ENCODE measurements at places on chromosomes 2 and 18.

DNA sequence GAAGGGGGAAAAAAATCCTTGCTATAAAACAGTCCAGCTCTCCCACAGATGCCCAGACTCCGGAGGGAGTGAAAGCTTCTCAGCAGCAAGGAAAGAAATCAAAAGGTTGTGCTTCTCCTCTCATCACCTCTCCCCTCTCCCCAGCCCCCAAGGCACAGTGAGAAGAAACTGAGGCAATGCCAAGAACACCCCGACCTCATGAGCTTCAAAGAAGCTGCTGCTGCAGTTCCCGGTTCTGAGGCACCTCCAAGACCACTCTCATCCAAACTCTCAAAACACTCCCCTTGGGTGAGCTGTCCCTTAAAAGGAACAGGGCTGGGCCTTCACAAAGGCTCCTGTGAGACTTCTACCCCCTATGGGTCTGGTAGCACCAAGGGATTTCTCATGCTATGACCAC, 62.0 kb upstream of the KLF7 start:
- DNase-seq = no peak
- no peak overlapping the region for H3K4me3 ChIP-seq
- no peaks in the 10 kb centered on the region for H3K27me3 ChIP-seq
- H3K27ac ChIP-seq = peak overlapping the region; percentile 52

DNA sequence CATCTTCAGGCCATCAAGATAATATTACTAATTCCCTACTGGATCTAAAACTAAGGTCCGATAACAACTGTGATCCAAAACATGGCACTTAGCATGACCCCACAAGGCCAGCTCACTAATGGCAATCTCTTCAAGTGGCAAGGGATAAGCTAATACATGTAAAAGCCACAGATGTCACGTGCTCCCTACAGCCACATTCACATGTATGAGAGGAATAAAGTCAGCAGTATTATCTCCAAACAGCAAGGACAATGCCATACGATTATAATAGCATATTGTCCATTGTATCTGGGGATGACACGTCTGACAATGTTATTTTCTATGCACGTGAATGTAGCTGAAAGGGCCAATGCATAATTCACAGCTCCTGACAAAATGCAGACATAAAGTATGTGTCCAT, 56.0 kb downstream of the KLF7 start:
- no peak for DNase-seq
- no peaks in the 10 kb centered on the region for H3K27me3 ChIP-seq
- no peaks in the 10 kb centered on the region for H3K4me1 ChIP-seq
- no peak overlapping the region for H3K4me3 ChIP-seq
- H3K27ac ChIP-seq = no peak overlapping the region

- DNase-seq = no peak
- no peaks in the 10 kb centered on the region for H3K36me3 ChIP-seq
- H3K27ac ChIP-seq = no peak overlapping the region
These were observed 81.3 kb downstream of the PTRHD1 start for GRCh38 chr2:24711865-24712264.

- no peaks in the 10 kb centered on the region for H3K4me1 ChIP-seq
- no peak overlapping the region for H3K4me3 ChIP-seq
- no peak for DNase-seq
- no peaks in the 10 kb centered on the region for H3K36me3 ChIP-seq
- H3K27ac ChIP-seq = no peak overlapping the region
These were observed 117.4 kb upstream of the CHRNA1 start for GRCh38 chr2:174881678-174882077.

GRCh38 chr2:2919574-2920365, 457.8 kb downstream of the EIPR1 start:
- H3K4me3 ChIP-seq = no peak overlapping the region
- DNase-seq = no peak
- no peaks in the 10 kb centered on the region for H3K27me3 ChIP-seq
- no peaks in the 10 kb centered on the region for H3K36me3 ChIP-seq

GRCh38 chr18:51425889-51426288, 228.4 kb upstream of the MEX3C start:
- no peak overlapping the region for H3K4me3 ChIP-seq
- DNase-seq = no peak
- no peaks in the 10 kb centered on the region for H3K27me3 ChIP-seq

DNA sequence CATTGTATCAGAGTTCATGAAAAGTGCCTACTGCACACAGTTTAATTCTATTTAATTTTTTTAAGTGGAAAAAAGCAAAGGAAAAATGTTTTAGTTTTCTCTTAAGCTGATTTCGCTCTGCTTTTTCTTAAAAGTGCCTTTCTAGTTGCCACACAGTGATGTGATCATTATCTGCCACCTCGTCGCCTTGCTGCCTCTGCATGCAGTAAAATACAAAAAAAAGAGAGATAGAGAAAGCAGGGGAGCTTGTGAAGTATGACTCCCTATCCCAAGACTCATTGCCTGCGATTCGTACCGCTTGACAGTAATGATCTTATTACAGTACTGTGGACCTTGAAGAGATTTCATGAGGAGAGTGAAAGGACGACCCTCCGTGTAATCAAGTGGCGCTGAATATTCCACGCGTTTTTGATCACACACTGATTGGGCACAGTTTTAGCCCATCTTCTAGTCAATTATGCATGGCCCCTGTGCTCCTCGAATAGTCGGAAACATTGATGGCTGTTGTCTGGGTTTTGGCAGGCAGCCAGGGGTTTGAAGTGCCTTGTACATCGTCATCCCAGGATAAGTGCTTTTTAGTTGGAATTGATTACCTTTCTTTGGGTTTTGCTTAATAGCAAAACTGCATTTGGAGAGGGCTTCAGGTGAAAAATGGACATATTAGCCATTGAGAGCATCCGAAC, 188.3 kb downstream of the GBX2 start:
- no peaks in the 10 kb centered on the region for H3K36me3 ChIP-seq
- no peak for DNase-seq
- H3K27ac ChIP-seq = no peak overlapping the region

GRCh38 chr2:2763351-2764000, 432.4 kb upstream of the MYT1L start:
- peaks cover 3% of the 10 kb centered on the region for H3K4me1 ChIP-seq
- no peaks in the 10 kb centered on the region for H3K36me3 ChIP-seq
- peak; percentile 33 for DNase-seq
- H3K27me3 ChIP-seq = no peaks in the 10 kb centered on the region

DNA sequence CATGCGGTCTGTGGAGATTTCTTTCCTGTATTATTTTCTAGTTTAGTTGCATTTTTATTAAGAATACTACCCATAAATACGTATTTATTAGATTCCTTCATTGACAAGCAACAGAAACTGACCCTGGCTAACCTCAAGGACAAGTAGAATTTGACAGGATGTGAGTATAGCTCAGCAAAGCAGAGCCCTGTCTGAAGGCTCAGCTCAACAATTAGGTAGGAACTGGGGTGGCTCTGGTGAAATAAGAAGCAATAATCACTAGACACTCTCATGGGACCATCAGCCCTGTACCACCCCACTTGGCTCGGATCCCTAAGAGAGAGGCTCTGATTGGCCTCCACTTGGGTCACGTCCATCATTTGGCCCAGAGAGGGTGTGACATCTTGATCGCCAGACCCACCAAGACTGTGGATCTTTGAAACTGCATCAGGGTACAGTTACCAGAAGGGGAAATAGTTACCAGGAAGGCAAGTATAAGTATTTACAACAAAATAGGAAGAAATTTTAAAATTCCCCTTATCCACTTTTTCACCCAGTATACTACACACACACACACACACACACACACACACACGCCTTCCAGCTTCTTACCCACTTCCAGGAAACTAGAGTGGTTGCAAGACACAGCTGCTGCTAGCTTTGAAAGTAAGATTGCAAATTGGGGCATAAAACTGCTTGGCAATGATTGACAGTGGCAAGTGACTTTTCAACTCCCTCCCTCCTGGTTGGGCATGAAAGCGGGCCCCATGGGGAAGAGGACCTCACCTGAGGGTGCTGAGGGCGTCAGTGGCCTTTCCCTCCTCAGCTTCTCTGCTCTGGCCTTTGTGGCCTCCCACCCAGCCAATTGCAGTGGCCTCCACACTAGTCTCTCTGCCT, 41.8 kb downstream of the KCTD18 start:
- H3K27ac ChIP-seq = peak overlapping the region; percentile 0
- peaks cover 10% of the 10 kb centered on the region for H3K4me1 ChIP-seq
- no peak overlapping the region for H3K4me3 ChIP-seq
- no peaks in the 10 kb centered on the region for H3K27me3 ChIP-seq

- H3K4me3 ChIP-seq = no peak overlapping the region
- H3K27me3 ChIP-seq = no peaks in the 10 kb centered on the region
- no peaks in the 10 kb centered on the region for H3K4me1 ChIP-seq
These were observed 22.2 kb downstream of the LYG1 start for GRCh38 chr2:99278793-99279291.

DNA sequence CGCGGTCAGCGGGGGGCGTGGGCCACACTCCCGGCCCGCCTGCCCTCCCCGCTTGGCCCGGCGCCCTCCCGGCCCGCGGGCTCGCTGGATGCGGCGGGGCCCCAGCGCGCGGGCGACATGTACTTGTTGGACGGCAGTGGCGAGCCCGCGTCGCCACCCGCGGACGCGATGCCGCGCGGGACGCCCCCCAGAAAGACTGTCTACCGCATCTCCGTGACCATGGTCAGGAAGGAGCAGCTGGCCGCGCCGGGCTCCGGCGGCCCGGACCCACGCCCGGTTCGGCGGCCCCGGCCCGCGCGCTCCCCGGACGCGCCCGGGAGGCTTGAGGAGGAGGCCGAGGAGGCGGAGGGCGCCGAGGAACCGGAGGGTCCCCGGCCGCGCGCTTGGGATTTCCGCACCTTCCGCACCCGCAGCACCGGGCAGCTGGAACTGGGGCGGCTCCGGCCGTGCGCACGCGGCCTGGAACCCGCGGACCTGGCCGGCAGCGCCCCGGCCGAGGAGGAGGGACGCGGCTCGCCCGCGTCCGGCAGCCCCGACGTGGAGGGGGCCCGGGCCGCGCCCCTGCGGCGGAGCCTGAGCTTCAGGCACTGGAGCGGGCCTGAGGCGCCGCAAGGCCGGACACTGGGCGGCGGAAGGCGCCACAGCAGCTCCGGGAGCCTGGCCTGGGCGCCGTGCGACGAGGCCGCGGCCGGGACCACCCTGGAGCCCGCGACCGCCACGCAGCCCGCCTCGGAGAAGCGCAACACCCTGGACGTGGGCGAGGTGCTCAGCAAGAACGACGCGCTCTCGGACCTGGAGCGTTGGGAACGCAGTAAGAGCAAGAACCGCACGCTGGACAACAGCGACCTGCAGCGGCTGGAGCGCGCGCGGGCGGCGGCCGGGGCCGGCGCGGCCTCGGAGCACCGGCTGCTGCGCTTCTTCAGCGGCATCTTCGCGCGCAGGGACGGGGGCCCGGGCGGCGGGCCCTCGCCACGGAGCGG, 176.4 kb downstream of the AGAP1 start:
- no peaks in the 10 kb centered on the region for H3K27me3 ChIP-seq
- no peaks in the 10 kb centered on the region for H3K36me3 ChIP-seq
- peaks cover 4% of the 10 kb centered on the region for H3K4me1 ChIP-seq
- DNase-seq = peak; percentile 79
- H3K27ac ChIP-seq = no peak overlapping the region

- H3K27me3 ChIP-seq = no peaks in the 10 kb centered on the region
- H3K36me3 ChIP-seq = no peaks in the 10 kb centered on the region
- H3K4me3 ChIP-seq = no peak overlapping the region
- no peak overlapping the region for H3K27ac ChIP-seq
- DNase-seq = no peak
These were observed 612.4 kb downstream of the NYAP2 start for GRCh38 chr2:226011716-226012450.

DNA sequence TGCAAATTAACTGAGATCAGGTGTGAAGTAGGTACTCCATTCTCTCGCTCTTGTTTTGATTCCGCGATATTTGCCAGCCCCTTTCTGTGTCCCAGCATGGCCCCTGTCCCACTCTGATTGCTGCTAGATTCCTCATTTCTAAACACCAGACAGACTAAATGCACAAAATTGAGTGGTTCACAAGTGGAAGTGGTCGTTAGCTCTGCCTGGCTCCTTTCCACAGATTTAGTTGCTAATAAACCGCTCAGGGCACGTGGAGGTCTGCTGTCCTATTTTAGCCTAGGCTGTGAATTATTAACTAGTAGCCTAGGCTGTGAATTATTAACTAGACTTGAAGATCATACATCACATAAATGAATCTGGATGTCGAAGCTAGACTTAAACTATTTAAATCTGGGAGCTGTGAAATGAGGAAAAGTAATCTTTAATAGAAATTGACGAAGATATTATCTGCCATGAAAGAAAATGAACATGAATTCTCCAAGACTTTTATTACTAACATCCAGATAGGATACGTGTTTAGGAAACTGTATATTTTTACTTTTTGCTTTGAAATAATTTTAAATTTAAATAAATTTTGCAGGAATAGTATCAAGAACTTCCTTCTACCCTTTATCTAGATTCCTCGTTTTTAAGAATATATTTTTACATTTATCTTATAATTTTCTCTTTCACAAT, 3.7 kb downstream of the IL1RL2 start:
- no peaks in the 10 kb centered on the region for H3K27me3 ChIP-seq
- H3K4me1 ChIP-seq = no peaks in the 10 kb centered on the region
- no peak for DNase-seq
- no peak overlapping the region for H3K4me3 ChIP-seq
- no peaks in the 10 kb centered on the region for H3K36me3 ChIP-seq

DNA sequence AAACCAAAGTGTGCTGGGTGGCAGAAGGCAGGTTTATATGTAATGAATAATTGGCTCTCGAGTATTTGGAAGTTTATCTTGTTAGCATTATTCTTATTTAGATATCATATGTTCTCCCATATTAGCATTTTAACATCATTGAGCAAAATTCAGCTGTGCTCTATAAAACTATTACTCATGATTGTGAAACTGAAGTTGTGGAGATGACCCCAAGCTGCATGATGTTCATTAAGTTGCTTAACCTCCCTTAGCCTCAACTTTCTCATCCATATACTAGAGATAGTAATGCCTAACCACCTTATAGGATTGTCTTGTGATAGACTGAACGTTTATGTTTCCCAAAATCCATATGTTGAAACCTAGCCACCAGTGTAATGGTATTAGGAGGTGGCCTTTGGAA, 346.3 kb downstream of the SATB2 start:
- DNase-seq = no peak
- H3K27ac ChIP-seq = no peak overlapping the region

DNA sequence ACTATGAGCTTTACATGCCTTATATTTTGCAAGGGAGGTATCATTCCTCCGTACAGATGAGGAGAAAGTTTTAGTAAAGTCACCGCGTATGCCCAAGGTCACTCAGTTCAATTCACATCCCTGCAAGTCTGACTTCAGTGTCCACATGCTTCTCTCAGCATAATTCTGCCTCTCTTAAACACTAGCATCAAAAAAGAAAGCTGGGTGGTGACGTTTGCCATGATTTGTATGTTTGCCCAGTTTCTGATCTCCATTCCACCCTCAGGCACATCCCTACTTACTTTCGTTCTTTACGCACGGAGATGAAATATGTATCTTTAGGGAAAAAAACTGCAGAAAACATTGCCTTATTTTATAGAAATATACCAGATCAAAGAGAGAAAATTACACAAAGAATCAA, 129.2 kb upstream of the PTPRM start:
- no peak for DNase-seq
- H3K36me3 ChIP-seq = no peaks in the 10 kb centered on the region
- H3K27ac ChIP-seq = no peak overlapping the region

- DNase-seq = no peak
- no peak overlapping the region for H3K4me3 ChIP-seq
These were observed 1326.2 kb upstream of the TMEFF2 start for GRCh38 chr2:193520709-193521458.
